ENCODE measurements at places on chromosomes 6 and 20. TPM values are rescaled to one million over a fixed set of nuclear protein-coding genes. Genes with fewer than 3 reads are reported as not detected.

DNA sequence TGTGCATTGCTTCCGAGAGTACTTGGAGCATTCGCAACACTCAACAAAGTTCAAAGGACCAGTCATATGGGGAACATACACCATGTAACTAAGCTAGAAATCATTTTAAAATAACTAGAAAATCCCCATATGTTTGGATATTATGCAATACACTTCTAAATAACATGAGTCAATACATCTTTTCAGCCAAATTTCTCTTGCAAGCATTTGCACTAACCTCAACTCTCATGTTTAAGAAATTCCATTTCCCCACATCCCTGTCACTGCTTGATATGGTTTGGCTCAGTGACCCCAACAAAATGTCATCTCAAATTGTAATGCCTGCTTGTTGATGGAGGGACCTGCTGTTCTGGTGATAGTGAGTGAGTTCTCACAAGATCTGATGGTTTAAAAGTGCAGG lies 85.7 kb upstream of the CST7 start:
- no peaks in the 10 kb centered on the region for H3K36me3 ChIP-seq
- no peak overlapping the region for H3K4me3 ChIP-seq
- no peak for DNase-seq
- peaks cover 2% of the 10 kb centered on the region for H3K27me3 ChIP-seq
- H3K4me1 ChIP-seq: peaks cover 7% of the 10 kb centered on the region
- no peak overlapping the region for H3K27ac ChIP-seq

MEI4 gene
- total RNA-seq: not detected

DNA sequence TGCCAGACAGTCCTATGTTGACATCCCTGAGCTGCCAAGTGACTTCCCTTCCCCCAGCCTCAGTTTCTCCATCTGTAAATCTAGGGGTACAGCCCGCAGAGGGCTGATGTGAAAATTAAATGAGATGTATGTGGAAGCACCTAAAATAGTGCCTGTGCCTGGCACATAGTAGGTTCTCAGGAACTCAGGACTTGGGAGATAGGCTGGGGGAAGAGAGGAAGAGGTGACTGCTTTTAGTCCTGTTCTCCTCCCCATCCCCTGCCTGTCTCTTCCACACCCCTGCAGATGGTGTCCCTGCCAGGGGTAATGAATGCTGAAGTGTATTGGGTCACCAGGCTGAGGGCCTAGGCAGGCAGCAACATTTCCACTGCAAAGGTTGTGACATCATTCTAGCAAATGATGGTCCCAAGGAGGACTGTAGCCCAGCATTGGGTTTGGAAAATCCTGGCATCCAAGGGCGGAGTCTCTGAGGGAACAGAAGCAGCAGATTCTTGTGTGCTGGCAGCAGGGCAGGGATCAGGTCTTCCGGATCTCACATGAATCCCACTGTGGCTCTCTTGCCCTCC lies 1.8 kb downstream of the SNPH start:
- DNase-seq: no peak
- H3K27ac ChIP-seq: no peak overlapping the region
- peaks cover 33% of the 10 kb centered on the region for H3K4me1 ChIP-seq
- no peaks in the 10 kb centered on the region for H3K27me3 ChIP-seq

GRCh38 chr20:38337561-38338140 lies 8.6 kb upstream of the LBP start:
- H3K36me3 ChIP-seq: no peaks in the 10 kb centered on the region
- H3K27ac ChIP-seq: no peak overlapping the region
- peak; percentile 10 for DNase-seq
- H3K4me1 ChIP-seq: no peaks in the 10 kb centered on the region

ENPP3 gene
- 0.35 TPM for total RNA-seq

MYO6 gene
- total RNA-seq: 0.67 TPM

DCDC2 gene
- total RNA-seq: not detected

GRCh38 chr20:50387996-50388332 lies 122.2 kb upstream of the PTPN1 start:
- H3K27ac ChIP-seq: peak overlapping the region; percentile 71
- no peaks in the 10 kb centered on the region for H3K27me3 ChIP-seq
- H3K36me3 ChIP-seq: no peaks in the 10 kb centered on the region
- peaks cover 72% of the 10 kb centered on the region for H3K4me1 ChIP-seq
- DNase-seq: no peak

VTA1 gene
- 45.0 TPM for total RNA-seq

DOK5 gene
- not detected for total RNA-seq

DNA sequence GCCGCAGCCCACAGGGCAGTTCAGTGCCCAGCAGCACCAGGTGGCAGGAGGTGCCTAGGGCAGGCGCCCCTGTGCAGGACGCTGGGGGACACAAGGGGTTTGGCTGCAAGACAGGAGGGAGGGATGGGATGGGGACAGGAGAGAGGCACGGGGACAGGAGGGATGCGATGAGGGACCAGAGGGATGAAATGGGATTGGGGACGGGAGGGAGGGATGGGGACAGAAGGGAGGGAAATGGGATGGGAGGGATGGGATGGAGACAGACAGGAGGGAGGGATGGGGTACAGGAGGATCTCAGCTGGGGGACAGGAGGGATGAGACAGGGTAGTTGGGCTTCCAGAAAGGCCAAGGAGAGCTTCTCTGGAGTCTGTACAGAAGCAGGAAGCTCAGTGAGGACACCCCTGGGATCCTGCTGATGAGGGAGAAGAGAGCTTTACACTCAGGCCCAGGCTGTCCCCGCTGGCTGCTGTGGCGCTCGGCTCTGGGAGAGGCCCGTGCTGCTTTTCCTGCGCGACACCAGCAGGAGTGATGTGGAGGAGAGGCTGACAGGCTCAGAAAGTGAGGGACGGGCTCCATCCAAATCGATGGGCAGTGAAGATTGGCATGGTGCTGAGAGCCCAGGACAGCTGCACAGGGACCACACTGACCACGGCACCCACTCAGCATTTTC lies 400.8 kb downstream of the SMOC2 start:
- no peak overlapping the region for H3K27ac ChIP-seq
- no peaks in the 10 kb centered on the region for H3K4me1 ChIP-seq
- no peaks in the 10 kb centered on the region for H3K27me3 ChIP-seq
- H3K36me3 ChIP-seq: no peaks in the 10 kb centered on the region

DNA sequence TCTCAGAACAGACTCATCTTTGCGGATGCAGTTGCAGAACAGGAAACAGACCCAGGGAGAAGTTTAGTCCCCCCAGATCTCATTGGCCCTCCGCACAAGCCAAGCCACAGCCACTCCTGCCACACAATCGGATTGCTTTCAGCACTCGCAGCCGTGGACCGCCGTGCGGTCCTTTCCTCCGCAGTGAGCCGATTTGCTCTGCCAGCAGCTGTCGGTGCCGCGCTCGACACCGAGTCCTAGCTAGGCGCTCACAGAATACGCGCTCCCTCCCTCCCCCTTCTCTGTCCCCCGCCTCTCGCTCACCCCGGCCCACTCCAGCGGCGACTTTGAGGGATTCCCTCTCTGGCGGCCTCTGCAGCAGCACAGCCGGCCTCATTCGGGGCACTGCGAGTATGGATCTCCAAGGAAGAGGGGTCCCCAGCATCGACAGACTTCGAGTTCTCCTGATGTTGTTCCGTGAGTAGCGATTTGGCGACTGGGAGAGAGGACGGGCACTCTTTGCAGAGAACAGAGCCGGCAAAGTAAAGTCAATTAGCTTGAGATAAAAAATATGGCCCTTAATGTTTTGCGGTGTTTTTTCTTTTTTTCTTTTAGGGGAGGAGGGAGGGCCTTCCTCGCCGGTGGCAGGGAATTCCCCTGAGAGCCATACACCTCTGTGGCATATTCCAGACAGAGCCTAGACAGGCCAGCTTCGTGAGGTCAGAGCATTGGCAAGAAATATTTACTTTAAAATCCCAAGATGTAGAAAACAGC lies at the start of gene LAMP5:
Gene LAMP5, plus strand, starts transcription at position 130 of the 753 bp plus-strand sequence. Its CDS starts 263 bp downstream, at position 393.
- no peaks in the 10 kb centered on the region for H3K4me1 ChIP-seq
- H3K27ac ChIP-seq: no peak within 1 kb of the TSS
- H3K4me3 ChIP-seq: no peak within 1 kb of the TSS

GRCh38 chr6:128365520-128366160 lies 154.8 kb downstream of the PTPRK start:
- no peaks in the 10 kb centered on the region for H3K27me3 ChIP-seq
- H3K4me1 ChIP-seq: no peaks in the 10 kb centered on the region
- no peak overlapping the region for H3K27ac ChIP-seq
- no peaks in the 10 kb centered on the region for H3K36me3 ChIP-seq

MAK gene
- 0.07 TPM for total RNA-seq

DNA sequence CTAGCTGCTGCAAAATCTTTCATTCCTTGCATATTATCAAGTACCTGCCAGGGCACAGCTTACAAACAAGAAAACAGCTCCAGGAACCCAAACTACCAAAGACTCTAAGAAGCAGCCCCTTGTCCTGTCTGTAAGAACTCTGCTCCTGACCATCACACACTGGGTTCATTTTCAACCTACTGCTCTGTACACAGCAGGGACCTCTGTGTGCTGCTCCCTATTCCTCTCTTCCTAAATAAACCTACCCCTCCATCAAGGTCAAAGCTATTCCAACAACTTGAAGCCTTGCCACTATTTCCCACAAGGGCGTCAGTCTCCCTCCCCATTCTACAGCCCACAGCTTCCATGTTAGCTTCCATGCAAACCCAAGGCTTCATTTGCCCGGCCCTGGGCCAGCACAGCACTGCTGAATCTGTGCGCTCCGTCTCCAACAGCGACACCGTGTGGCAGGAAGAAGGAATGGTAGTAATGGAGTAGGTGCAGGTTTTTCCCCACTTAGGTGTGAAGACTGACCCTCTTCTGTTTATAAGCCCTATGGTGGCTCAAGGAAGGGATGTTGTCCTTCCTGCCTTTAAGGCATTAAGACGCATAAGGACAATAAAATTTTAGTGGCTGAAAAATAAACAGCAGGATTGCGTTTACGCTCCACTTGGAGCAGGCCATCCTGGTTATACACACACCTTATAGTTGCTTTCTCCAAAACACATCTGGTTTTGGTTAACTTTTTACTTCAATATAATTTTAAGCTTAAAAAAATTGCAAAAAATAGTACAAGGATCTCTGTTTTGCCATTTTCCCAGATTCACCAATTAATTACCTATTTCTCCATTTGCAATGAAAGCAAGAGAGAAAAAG lies 115.2 kb upstream of the NXT1 start:
- no peaks in the 10 kb centered on the region for H3K36me3 ChIP-seq
- peak; percentile 54 for DNase-seq
- peaks cover 2% of the 10 kb centered on the region for H3K4me1 ChIP-seq

- H3K4me3 ChIP-seq: no peak overlapping the region
- no peak overlapping the region for H3K27ac ChIP-seq
- DNase-seq: no peak
- no peaks in the 10 kb centered on the region for H3K27me3 ChIP-seq
Observed at GRCh38 chr20:58352468-58352867, 36.6 kb upstream of the VAPB start.

SLC39A7 gene
- total RNA-seq: 48.5 TPM

DNA sequence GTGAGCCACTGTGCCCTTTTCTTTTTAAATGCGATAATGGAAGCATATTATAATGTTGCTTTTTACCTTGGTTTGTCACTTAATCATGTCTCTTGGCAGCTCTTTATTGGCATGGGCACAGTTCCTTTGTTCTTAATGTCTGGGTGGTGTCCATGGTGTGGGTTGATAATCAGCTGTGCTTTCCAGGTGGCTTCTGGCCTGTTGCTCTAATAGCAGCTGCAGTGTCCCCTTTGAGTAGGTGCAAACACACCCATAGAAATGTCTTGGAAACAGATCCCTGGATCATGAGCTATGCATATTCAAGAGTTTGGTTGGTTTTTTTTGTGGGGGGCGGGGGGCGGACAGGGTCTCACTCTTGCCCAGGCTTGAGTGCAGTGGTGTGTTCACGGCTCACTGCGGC lies 29.9 kb downstream of the EFCAB8 start:
- no peak overlapping the region for H3K4me3 ChIP-seq
- no peaks in the 10 kb centered on the region for H3K4me1 ChIP-seq
- H3K27me3 ChIP-seq: no peaks in the 10 kb centered on the region
- H3K36me3 ChIP-seq: no peaks in the 10 kb centered on the region
- no peak overlapping the region for H3K27ac ChIP-seq

NR2E1 gene
- not detected for total RNA-seq

DNA sequence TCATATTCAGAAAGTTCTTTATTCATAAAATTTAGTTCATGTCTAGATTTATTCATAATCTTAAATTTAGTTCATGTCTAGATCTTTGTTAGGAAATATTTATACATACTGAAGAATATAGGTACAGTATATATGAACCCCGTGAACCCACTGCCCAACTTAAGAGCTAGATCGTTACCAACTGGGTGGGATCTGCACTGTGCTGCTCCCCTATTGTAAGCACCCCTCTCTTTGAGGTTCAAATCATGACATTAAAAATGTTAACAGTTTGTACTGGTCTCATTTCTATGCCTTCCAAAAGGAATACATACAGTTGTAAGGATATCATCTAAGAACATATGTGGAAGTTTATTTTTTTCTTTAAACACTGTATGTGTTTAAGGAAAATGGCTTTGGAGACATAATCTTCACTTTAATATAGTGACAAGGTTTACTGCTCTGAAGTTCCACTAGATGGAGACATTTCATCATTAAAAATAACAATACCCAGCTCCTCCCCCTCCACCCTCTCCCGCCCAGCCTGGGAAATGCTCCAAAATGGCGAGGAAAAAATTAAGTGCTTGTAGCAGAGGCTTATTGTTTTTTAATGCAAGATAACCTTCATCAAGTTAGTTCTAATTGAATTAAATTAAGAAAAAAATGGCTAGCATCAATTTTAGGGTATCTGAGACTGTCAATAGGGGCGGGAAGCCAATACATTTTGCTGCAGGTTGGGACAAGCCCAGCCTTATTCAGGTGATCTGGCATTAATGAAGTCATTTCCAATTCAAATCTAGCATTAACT lies 104.1 kb upstream of the TRAF3IP2 start:
- H3K4me1 ChIP-seq: peaks cover 52% of the 10 kb centered on the region
- no peaks in the 10 kb centered on the region for H3K27me3 ChIP-seq

- H3K4me1 ChIP-seq: peaks cover 13% of the 10 kb centered on the region
- peak overlapping the region; percentile 31 for H3K27ac ChIP-seq
- no peak overlapping the region for H3K4me3 ChIP-seq
- DNase-seq: no peak
Observed at GRCh38 chr6:160088069-160088783, 33.4 kb upstream of the SLC22A1 start.

Data from activated CD4-positive, alpha-beta T cell treated with anti-CD3 and anti-CD28 coated beads, Interleukin-2, amount 10 ng/mL, durations not matched to agents 7 days and 5 days (primary cell).